Stimulated activated CD8-positive, alpha-beta memory T cell treated with anti-CD3 and anti-CD28 coated beads, Interleukin-4, amount 100 ng/mL, for 1 hour (primary cell): ENCODE measurements at places on chromosomes 1 and 21.

- DNase-seq = no peak
Measured at GRCh38 chr21:25842925-25843324, 108.2 kb downstream of the GABPA start.

- no peak for DNase-seq
Measured at GRCh38 chr1:22320587-22321344, 130.9 kb upstream of the ZBTB40 start.

GRCh38 chr1:87684194-87684593, 355.5 kb downstream of the LMO4 start:
- DNase-seq = no peak

GRCh38 chr1:87501738-87502137, 173.1 kb downstream of the LMO4 start:
- DNase-seq = no peak

DNA sequence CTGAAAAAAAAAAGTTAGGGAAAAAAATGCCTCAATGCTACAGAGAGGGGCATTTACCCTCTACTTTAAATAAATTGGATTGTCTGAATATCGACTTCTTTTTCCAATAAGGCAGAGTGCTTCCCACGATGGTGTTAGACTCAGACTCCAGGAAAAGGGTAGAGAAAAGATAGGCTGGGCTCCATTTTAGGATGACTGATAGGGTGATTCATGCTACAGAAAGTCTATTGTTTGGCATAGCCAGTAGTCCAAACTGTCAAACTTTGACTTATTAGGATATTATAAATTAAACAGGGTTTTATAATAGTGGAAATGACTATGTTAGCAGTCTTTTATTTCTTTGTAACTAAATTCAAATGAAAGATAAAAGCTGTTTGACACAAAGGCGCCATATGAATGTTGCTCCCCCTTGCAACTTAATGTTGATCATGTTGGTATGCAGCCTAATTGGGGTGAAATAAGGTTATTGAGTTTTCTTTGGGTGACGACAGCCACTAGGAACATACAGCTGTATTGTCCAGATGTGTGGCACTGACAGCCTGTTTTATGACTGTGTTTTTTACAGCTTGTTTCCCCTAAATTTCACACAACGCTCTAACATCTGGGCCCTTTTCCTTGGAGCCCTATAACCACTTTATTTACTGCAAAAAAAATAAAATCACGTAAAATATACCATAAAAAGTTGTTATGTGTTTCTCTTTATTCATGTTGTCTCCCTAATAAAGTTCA, 69.3 kb downstream of the SPAG17 start:
- DNase-seq = no peak

- no peak for DNase-seq
Measured at GRCh38 chr1:23481026-23481597, 2.9 kb downstream of the ASAP3 start.

GRCh38 chr1:173860065-173860464, 7.7 kb downstream of the GAS5 start:
- DNase-seq = no peak

DNA sequence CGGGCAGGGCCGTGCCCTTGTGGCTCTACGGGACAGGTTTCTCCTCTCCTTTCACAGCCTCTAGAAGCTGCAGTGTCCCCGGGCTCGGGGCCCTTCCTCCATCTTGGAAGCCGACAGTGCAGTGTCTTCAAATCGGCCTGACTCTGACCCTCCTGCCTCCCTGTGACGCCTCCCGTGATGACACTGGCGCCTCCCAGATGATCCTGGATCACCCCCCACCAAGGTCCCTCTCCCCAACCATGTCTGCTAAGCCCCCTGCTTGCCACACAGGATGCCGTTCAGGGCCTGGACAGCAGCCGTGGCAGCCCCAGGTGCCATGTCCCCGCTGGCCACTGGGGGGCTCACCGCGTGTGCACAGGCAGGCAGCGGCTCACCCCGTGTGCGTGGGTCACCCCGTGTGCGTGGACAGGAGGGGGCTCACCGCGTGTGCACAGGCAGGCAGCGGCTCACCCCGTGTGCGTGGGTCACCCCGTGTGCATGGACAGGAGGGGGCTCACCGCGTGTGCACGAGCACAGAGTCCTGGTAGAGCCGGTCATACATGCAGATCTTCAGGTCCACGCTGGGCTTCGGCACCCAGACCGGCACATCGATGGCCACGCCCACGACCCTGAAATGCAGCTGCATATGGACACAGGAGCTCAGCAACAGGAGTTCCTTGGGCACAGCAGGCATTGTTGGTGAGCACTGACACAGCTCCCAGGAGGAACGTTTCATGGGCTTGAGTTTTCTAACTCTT, 24.9 kb upstream of the TMEM52 start:
- DNase-seq = no peak
